ENCODE measurements at places on chromosomes 7 and 10.

DNA sequence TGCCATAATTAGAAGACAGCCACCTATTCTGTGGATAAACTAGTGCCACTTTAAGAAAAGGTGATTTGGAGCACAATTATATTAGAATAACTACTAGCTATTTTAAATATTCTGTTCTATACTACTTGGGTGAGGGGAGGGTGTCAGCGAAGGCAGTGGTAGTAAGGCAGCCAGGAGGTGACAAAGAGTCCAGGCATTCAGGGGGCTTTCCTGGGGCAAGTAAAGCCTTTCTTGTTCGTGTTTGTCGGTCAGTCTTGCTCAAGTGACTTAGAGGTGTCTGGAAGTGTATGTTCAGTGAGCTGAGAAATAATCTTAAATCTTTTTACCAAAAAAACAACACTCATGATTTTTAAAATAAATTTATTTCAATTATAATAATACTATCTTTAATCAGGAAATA, 34.4 kb downstream of the ADD3 start:
- DNase-seq, result no peak

- DNase-seq, result no peak
Observed at GRCh38 chr10:117345143-117345542, 30.1 kb downstream of the PDZD8 start.

- no peak for DNase-seq
Observed at GRCh38 chr7:106064771-106065574, 47.1 kb downstream of the SYPL1 start.

GRCh38 chr10:117217196-117217761, 20.0 kb downstream of the KCNK18 start:
- DNase-seq, result no peak

DNA sequence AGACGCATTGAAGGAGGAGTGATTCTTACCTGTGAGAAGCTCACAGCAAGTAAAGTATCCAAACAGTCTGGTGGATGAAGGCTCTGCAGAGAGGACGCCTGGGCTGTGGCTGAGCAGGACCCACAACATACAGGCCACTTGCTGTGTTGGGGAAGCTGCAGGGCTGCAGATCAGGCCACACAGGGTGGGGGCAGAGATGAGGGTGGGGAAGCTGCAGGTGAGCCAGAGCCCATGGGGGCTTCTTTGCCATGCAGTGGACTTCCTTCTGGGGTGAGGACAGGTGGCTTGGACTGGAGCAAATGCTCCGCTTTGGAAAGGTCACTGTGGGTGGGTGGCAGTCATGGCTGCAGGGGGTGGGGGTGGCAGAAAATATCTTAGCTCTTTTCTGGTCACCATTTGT, 214.8 kb downstream of the GLRX3 start:
- no peak for DNase-seq

All from stimulated activated CD8-positive, alpha-beta memory T cell treated with anti-CD3 and anti-CD28 coated beads, Interleukin-15, amount 100 ng/mL, for 48 hours (primary cell).